ENCODE measurements at places on chromosomes 7 and 10. TPM values are rescaled to one million over a fixed set of nuclear protein-coding genes. Genes with fewer than 3 reads are reported as not detected.

DNA sequence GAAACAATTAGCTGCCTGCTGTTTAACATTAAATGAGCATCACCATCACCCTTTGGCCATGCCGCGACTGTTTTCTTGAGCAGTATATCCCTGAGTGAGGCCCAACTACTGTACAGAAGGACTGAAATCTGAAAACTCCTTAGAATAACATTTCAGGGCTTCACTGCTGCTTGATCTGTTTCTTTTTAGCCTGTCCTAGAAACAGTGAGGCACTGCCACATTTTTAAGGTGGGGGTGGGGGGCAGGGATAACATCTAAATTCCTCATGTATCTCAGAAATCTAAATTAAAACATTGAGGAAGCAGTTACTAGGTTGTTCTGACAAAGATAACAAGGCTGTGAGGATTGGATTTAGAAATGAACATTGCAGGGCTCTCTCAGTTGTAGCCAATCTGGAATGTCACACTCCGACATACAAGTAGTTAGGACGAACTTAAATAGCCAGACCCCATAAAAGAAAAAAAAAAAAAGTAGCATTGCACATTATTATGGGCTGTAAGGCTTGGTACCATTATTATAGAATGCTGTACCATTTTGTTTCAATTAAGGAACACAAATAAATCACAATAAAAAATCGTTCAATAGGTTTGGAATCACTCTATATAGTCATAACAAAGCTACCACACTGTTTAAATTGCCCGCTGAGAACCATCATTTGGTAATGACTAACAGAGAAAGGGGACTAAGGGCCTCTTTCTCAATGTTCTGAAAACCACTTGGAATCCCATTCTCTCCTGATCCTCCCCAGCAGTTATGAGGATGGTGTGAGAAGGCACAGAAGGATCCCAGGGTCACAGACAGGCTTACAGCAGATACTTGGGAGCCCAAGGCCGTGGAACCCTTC is 256.1 kb downstream of the INHBA start:
- H3K4me1 ChIP-seq, result no peaks in the 10 kb centered on the region
- no peaks in the 10 kb centered on the region for H3K36me3 ChIP-seq
- H3K4me3 ChIP-seq, result no peak overlapping the region
- H3K27ac ChIP-seq, result peak overlapping the region; percentile 19

DNA sequence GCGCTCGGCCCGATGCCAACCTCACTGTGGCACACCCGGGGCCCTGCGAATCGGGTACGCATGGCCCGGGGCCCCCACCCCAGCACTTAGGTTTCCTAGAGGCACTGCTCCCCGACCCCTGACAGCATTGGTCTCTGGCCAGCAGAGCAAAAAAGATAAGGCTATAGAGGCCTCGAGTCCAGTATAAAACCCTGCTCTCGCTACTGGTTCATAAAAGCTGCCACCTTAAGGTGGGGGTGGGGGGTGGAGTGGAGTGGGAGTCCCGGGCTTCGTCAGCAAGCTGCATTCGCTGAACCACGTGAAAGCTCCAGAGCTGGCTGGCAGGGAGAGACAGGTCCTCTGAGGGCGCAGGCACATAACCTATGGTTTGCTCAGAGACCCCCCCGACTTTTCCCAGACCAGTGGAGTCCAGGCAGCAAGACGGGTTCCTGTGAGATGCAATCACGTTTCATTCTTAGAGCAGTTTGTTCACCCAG is 1.3 kb downstream of the KAZALD1 start:
- H3K36me3 ChIP-seq, result no peaks in the 10 kb centered on the region
- H3K27me3 ChIP-seq, result no peaks in the 10 kb centered on the region
- no peak for DNase-seq
- H3K4me1 ChIP-seq, result peaks cover 19% of the 10 kb centered on the region

- no peak for DNase-seq
- H3K27ac ChIP-seq, result no peak overlapping the region
- H3K36me3 ChIP-seq, result peaks cover 21% of the 10 kb centered on the region
- no peaks in the 10 kb centered on the region for H3K27me3 ChIP-seq
Measured at GRCh38 chr7:77309714-77310220, 106.4 kb downstream of the GSAP start.

GRCh38 chr10:124376411-124376810 is 42.3 kb downstream of the OAT start:
- no peak overlapping the region for H3K27ac ChIP-seq
- H3K4me1 ChIP-seq, result no peaks in the 10 kb centered on the region
- H3K27me3 ChIP-seq, result no peaks in the 10 kb centered on the region
- H3K36me3 ChIP-seq, result no peaks in the 10 kb centered on the region

- no peaks in the 10 kb centered on the region for H3K36me3 ChIP-seq
- no peak for DNase-seq
- H3K4me1 ChIP-seq, result peaks cover 4% of the 10 kb centered on the region
Measured at GRCh38 chr10:80265740-80266512, 23.5 kb downstream of the MAT1A start.

GRCh38 chr10:15370212-15370855 is 755 bp downstream of the FAM171A1 start:
- peak overlapping the region; percentile 72 for H3K4me3 ChIP-seq
- H3K27me3 ChIP-seq, result no peaks in the 10 kb centered on the region
- DNase-seq, result peak; percentile 61
- H3K4me1 ChIP-seq, result peaks cover 5% of the 10 kb centered on the region
- H3K27ac ChIP-seq, result peak overlapping the region; percentile 68
- H3K36me3 ChIP-seq, result no peaks in the 10 kb centered on the region

- DNase-seq, result no peak
- H3K36me3 ChIP-seq, result no peaks in the 10 kb centered on the region
- peak overlapping the region; percentile 54 for H3K4me3 ChIP-seq
- H3K27me3 ChIP-seq, result no peaks in the 10 kb centered on the region
Measured at GRCh38 chr7:43868681-43869005, 674 bp downstream of the MRPS24 start.

GRCh38 chr7:751826-752225 is 24.7 kb upstream of the PRKAR1B start:
- no peak overlapping the region for H3K27ac ChIP-seq
- no peaks in the 10 kb centered on the region for H3K4me1 ChIP-seq
- peaks cover 8% of the 10 kb centered on the region for H3K36me3 ChIP-seq
- no peaks in the 10 kb centered on the region for H3K27me3 ChIP-seq
- DNase-seq, result no peak

- no peak for DNase-seq
- no peaks in the 10 kb centered on the region for H3K4me1 ChIP-seq
- no peak overlapping the region for H3K4me3 ChIP-seq
- no peaks in the 10 kb centered on the region for H3K27me3 ChIP-seq
Measured at GRCh38 chr10:120381931-120382330, 75.1 kb upstream of the PLPP4 start.

DNA sequence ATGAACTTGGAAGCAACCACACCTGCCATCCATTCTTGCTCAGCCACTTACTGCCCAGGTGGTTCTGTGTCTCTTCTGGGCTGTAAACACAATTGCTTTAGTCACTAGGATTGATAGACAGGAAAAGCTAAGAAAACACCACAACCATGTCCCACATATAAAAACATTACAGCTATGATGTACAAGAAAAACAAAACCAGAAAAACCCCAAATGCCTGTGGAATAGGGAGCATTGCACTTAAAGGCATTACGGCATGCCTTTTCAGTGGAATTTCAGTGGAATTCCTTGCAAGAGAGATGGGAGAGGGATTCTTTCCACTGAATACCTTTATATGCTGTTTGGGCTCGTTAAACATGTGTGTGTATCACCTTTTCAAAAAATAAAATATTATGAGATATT is 44.2 kb upstream of the GPR26 start:
- H3K27me3 ChIP-seq, result no peaks in the 10 kb centered on the region
- H3K27ac ChIP-seq, result no peak overlapping the region
- DNase-seq, result no peak
- no peaks in the 10 kb centered on the region for H3K36me3 ChIP-seq
- no peak overlapping the region for H3K4me3 ChIP-seq
- no peaks in the 10 kb centered on the region for H3K4me1 ChIP-seq

GRCh38 chr7:77561352-77561751 is 24.3 kb downstream of the PTPN12 start:
- no peak overlapping the region for H3K27ac ChIP-seq
- H3K36me3 ChIP-seq, result no peaks in the 10 kb centered on the region
- H3K4me3 ChIP-seq, result no peak overlapping the region
- no peaks in the 10 kb centered on the region for H3K4me1 ChIP-seq
- H3K27me3 ChIP-seq, result no peaks in the 10 kb centered on the region

DNA sequence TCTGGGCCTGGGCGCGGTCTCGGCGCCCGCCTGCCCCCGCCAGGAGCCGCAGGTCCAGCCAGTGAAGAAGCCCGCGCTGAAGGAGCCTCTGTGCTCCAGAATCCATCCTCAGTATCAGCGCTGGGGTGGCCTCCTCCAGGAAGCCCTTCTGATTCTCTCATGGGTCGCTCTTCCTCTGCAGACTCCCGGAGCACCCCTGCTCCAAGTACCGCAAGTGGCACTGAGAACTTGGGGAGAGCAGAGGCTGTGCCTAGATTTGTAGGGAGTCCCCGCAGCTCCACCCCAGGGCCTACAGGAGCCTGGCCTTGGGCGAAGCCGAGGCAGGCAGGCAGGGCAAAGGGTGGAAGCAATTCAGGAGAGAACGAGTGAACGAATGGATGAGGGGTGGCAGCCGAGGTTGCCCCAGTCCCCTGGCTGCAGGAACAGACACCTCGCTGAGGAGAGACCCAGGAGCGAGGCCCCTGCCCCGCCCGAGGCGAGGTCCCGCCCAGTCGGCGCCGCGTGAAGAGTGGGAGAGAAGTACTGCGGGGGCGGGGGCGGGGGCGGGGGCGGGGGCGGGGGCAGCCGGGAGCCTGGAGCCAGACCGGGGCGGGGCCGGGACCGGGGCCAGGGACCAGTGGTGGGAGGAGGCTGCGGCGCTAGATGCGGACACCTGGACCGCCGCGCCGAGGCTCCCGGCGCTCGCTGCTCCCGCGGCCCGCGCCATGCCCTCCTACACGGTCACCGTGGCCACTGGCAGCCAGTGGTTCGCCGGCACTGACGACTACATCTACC is at the start of gene ALOX5:
Gene ALOX5 (plus strand): TSS at position 641 of the 774 bp plus-strand sequence. CDS start 64 bp downstream, at position 705.
- H3K4me1 ChIP-seq, result peaks cover 51% of the 10 kb centered on the region
- H3K27ac ChIP-seq, result no peak within 1 kb of the TSS
- no peaks in the 10 kb centered on the region for H3K36me3 ChIP-seq
- peak; percentile 73 for DNase-seq

GRCh38 chr7:26959290-26959689 is 94.9 kb upstream of the SKAP2 start:
- no peaks in the 10 kb centered on the region for H3K4me1 ChIP-seq
- H3K27me3 ChIP-seq, result no peaks in the 10 kb centered on the region
- H3K36me3 ChIP-seq, result no peaks in the 10 kb centered on the region
- DNase-seq, result no peak

DNA sequence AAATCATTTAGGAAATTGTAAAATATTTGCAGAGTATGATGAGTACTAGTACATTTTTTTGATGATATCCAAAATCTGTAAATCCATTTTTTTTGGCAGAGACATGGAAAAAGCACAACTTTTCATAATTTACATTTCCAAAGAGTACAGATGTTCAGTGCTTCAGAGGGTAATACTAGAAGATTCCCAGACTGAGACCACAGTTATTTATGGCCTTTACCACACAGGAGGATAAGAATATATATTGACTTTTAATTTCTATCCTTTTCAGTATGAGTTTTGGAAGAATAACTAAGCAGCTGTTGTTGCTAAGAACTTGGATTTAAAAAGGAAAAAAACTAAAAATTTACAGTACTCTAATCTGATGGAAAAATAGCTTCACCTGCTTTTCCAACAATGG is 61.9 kb downstream of the HGF start:
- no peak overlapping the region for H3K27ac ChIP-seq
- H3K4me1 ChIP-seq, result no peaks in the 10 kb centered on the region
- H3K36me3 ChIP-seq, result peaks cover 12% of the 10 kb centered on the region
- no peaks in the 10 kb centered on the region for H3K27me3 ChIP-seq
- DNase-seq, result no peak

DNA sequence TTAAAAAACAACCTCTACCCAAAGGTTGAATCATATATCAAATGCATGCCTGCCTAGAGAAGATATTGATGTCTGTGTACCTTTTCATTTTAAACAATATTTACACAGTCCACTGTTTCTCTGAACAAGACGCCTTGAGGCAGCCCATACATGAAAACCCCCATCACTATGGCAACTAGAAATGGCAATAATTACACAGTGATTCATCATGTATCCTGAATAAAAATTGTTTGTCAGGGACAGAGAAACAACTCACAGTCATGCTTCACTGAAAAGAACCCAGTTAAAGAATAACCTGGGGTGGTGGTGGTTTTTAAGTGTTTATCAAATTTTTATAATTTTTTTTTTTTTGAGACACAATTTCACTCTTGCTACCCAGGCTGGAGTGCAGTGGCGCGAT is 19.7 kb downstream of the DNAJC12 start:
- H3K27ac ChIP-seq, result no peak overlapping the region
- H3K4me1 ChIP-seq, result no peaks in the 10 kb centered on the region
- H3K4me3 ChIP-seq, result no peak overlapping the region

- no peak overlapping the region for H3K27ac ChIP-seq
- H3K27me3 ChIP-seq, result peaks cover 100% of the 10 kb centered on the region
- no peaks in the 10 kb centered on the region for H3K4me1 ChIP-seq
- DNase-seq, result no peak
Measured at GRCh38 chr7:1243964-1244416, 11.3 kb downstream of the UNCX start.

GRCh38 chr10:35684586-35684985 is 42.5 kb upstream of the FZD8 start:
- H3K4me1 ChIP-seq, result no peaks in the 10 kb centered on the region
- H3K27ac ChIP-seq, result no peak overlapping the region
- no peaks in the 10 kb centered on the region for H3K27me3 ChIP-seq

DNA sequence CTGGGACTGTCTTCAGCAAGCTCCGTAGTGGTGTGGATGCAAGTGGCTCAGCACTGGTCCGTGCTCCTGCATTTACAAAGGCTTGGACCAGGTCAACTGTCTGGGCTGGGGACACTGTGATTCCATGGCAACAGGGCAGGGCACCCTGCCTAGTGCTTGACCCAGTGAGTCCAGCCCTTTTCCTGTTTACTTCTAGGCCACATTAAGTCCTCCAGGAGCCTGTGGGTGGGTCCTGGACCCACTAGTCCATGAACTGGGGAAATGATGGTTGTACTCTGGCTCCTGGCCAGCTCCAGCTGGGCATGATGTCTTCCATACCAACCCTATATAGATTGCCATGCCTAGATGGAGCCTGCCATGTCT is 152.0 kb downstream of the RPS24 start:
- H3K27ac ChIP-seq, result no peak overlapping the region
- H3K27me3 ChIP-seq, result no peaks in the 10 kb centered on the region
- no peak overlapping the region for H3K4me3 ChIP-seq
- DNase-seq, result no peak
- no peaks in the 10 kb centered on the region for H3K36me3 ChIP-seq

Gene GHRHR
- not detected for polyA plus RNA-seq

Gene SYT15
- 1.3 TPM for polyA plus RNA-seq

Gene TAS2R5
- not detected for polyA plus RNA-seq

Gene C7orf33
- not detected for polyA plus RNA-seq

Gene SSC4D
- polyA plus RNA-seq, result 1.1 TPM

Gene PITX3
- polyA plus RNA-seq, result 9.5 TPM

Gene NUTM2D
- 1.6 TPM for polyA plus RNA-seq
